ENCODE measurements at places on chromosomes 2 and 18.

DNA sequence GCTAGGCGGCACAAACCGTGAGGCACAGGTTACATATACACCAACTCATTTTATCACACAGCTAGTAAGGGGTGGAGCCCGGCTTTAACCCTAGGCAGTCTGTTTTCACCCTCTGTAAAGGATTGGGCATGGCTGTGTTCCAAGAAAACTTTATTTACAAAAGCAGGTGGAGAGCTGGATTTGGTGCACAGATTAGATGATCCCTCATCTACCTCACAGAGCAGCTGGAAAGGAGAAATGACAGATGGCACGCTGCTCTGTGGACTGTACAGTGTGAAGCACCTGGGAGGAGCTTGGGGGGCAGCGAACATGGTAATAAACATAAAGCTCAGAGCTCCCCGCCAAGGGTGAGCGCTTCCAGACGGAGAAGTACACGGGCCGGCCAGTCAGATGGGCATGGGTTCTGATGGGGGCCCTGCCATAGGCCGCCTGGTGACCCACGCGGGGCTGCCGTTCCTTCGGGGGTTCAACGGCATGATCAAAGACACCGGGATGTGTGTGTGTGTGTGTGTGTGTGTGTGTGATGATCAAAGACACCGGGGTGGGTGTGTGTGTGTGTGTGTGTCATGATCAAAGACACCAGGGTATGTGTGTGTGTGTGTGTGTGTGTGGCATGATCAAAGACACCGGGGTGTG lies 862 bp upstream of the TMEM177 start:
- DNase-seq: peak; percentile 11

DNA sequence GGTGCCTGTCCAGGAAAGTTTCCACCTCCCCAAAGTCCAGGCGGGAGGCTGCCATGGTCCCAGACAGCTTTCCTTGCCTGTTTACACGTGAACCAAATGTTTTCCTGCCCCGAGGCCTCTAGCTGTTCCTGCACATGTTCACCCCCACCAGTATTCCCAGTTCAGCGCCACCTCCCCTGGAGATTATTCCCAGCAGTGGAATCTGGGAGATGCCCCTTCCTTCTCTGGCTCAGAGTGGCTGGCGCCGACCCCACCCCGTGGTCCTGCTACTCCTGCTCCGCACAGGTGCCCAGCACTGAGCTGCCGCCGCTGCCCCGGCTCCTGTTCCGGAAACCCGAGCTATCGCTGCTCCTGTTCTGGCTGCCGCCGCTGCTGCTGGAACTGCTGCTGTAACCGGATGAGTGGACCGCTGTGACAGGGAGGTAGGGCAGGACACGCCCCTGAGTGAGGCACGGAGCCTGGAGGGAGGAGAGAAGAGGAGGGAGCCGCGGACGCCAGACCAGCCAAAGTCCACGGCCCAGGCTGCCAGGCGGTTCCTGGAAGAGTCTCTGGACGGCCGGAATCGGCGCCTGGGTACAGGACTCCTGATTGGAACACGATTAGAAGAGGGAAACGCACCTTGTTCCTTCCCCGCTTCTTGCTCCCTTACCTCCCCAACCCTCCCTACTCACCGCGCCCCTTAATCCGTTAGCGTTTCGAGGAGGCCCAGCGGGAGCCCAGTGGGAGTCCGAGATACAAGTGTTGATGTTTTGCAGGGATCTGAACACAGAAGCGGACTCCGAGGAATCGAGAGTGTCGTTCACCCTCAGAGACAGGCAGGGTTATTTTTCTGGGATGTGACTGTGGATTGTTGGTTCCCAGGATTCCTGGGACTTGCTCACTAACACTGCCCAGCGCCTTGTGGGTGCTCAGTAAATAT lies at the start of gene PDE11A:
PDE11A (minus strand) TSS at position 395 of the 919 bp plus-strand sequence; CDS start at position 55, 340 bp downstream.
- peak; percentile 47 for DNase-seq

- no peak for DNase-seq
These were observed 17.3 kb upstream of the ARHGAP25 start for GRCh38 chr2:68717305-68717661.

DNA sequence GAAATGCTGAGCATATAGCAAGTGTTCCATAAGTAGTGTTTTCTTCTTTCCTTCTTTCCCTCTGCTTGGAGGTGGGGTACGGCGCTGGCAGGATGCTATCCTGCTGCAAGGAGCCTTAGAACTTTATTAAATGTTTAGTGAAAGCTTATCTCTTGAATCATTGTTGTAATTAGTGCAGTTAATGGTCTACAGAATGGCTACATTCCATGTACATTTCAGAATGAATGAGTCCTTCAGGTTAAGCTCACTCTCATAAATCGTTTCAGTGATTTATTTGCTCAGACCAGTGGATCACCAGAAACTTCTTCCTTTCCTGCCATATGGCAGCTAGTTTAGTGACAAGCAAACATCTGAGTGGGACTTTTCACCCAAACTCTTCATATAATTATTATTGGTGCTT lies 3.3 kb upstream of the YWHAQ start:
- no peak for DNase-seq

GRCh38 chr2:85601771-85602475 lies 575 bp downstream of the TMEM150A start:
- DNase-seq: no peak

DNA sequence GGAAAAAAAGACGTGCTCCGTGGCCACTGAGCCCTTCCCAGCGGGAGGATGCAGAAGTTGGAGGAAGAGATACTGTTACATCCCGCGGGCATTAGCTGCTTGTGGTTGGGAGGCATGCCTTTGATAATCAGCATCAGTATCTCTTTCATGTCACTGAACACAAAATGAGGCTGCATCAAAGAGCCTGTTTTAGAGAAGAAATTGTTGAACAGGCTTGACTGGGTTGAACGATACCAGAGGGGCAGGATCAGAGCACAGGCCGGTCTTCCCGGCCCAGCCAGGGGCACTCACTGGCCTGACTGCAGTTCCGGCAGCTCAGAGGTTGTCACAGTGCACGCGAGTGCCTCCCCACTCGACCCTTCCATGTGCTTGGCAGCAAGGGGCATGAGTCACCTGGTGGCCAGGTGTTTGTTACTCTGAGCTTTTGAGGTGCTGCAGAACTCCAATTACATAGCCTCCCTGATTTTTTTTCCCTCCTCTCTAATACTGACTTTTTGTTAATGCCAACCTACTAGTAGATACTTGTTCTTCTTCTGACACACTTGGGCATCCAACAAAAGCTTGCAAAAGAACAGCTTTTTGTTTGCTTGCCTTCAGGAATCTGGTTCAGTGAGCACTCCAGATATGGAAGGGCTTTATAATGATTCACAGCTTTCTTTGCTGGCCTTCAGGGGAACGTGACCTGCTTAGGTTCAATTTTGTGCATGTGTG lies 121.6 kb downstream of the VAPA start:
- no peak for DNase-seq

GRCh38 chr2:109173311-109174171 lies 44.5 kb downstream of the SH3RF3 start:
- DNase-seq: no peak

- no peak for DNase-seq
These were observed 143.9 kb downstream of the MAIP1 start for GRCh38 chr2:200099256-200099655.

GRCh38 chr2:157184161-157184895 lies 73.2 kb upstream of the GALNT5 start:
- no peak for DNase-seq

- DNase-seq: no peak
These were observed 126.6 kb downstream of the DPP4 start for GRCh38 chr2:161947406-161947805.

DNA sequence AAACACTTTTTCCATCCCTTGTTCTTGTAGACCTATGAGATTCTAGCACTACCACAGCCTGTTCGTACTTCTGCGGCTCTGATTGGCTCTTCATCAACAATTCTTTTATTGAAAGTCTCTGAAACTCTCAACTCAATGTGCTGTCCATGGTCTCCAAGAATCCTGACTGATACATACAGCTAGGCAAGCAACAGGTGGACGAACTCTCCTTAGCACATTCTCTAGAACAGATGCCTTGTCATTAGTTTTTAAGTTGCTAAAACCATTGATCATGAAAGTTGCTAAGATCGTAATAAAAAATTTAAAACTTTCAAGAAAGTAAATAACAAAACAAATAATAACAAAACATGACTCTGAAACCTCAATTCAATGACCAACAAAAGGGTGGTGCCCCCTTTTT lies 210.5 kb downstream of the EPHA4 start:
- no peak for DNase-seq

DNA sequence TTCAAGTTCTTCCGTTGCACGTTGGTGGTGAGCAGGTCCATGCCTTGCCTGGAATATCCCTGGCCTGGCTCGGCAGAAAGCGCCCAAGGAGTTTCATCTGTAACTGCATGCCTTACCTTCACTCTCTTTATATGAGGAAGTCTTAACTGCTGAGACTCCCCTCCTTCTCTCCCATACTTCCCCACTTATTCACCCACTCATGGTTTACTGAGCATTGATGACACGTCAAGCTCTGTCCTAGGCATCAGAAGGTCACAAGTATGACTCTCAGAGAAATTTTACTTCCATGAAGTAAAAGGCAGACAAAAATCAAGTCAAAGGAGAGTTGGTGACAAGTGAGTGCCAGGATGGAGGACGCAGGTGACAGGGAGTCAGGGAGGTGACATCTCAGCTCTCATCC lies 68.2 kb downstream of the TBC1D8 start:
- no peak for DNase-seq

DNA sequence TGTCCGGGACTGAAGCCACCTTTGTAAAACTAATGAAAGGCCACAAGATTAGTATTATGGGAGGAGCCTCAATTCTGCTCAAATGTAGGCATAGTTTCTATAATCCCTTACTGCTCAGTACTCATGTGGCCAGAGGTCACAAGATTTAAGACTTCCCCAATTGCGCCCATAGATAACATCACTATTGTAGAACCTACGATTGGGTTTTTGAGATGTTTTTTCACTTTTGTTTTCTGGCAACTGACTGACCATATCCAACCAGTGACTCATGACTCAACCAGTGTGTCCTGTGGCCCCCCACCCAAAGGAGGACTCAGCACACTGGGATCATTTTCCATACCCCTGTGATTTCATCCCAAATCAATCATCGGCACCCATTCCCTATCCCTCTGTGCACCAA lies 15.2 kb upstream of the TSPYL6 start:
- no peak for DNase-seq

GRCh38 chr2:25194576-25195122 lies 26.3 kb upstream of the POMC start:
- no peak for DNase-seq

GRCh38 chr2:223264541-223265193 lies 212.7 kb downstream of the KCNE4 start:
- DNase-seq: no peak

DNA sequence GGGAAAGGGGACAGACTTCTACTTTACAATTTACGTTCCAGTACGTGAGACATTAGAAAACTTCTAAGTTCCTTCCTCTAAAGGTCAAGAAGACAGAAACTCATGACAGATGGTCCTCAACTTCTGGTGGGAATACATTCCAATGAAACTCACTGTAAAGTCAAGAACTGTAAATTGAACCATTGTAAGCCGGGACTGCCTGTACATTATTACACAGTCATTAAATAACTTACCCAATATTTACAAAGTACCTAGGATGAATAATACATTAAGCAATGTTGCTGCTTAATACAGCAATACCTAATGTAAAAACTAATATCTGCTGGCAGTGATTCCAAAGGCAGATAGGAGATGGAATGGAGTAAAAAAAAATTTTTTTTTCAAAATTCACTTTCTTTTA lies 51.9 kb downstream of the CDH2 start:
- no peak for DNase-seq

DNA sequence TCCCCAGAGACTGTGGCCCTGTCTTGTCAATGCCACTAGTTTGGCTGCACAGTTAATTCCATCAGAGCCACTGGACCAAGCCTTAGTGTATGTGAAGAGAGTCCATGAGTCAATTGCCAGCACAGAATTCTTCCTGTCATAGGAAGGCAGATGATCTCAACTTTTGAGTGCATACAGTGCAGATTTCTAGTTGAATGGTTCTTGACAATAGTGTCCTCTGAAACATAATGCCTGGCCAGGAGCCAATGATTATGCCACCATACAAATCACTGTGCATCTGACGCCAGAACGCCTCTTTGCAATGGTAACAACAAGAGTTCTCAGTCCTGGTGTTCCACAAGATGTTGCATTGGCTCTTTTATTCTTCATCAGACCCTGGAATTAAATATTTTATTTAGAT lies 7.1 kb downstream of the NEUROD1 start:
- no peak for DNase-seq

GRCh38 chr2:42971947-42972736 lies 179.8 kb upstream of the HAAO start:
- DNase-seq: no peak

GRCh38 chr2:241818229-241818942 lies 9.4 kb downstream of the NEU4 start:
- DNase-seq: no peak

DNA sequence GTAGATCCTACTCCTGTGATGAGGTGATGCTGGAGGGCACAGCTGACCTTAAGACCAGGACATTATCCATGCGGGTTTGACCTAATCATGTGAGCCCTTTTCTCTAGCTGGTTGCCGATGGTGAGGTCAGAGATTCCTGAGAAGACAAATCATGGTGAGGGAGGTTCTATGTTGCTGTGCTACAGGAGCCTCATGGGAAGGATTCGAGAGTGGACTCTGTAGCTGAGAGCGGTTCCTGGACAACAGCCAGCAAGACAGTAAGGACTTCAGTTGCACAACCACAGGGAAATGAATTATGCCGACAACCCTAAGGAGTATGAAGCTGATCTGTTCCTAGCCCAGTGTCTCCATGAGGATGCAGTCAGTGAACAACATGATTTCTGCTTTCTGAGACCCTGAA lies 80.4 kb downstream of the EPB41L3 start:
- DNase-seq: no peak

GRCh38 chr2:10495988-10496313 lies 47.8 kb upstream of the ODC1 start:
- DNase-seq: no peak

GRCh38 chr2:407630-408029 lies 119.7 kb upstream of the ALKAL2 start:
- no peak for DNase-seq

DNA sequence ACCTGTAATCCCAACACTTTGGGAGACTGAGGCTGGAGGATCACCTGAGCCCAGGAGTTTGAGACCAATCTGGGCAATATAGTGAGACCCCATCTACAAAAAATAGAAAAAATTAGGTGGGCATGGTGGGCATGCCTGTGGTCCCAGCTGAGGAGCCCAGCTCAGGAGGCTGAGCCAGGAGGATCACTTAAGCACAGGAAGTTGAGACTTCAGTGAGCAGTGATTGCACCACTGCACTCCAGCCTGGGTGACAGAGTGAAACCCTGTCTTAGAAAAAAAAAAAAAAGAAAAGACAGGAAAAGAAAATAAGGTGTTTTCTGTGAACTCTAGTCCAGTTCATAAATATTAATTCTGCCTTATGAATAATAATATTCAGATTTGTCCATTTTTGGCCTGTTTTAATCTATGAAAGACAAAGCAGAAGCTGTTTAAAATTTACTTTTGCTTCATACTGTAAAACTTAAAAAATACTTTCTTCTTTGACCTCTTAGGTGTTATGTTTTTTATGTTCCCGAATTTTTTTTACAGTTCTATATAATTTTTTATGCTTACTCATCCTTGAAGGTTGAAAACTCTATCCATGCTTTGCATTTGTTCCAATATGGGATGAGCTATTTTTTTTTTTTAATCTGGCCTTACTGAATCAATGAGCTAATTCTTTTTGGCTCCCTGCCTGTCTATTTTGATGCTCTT lies 8.4 kb upstream of the ANXA4 start:
- no peak for DNase-seq

Measured in NCI-H1436 treated with DMSO at 0.1 percent for 48 hours (cell line).